ENCODE measurements at places on chromosomes 5 and 9.

DNA sequence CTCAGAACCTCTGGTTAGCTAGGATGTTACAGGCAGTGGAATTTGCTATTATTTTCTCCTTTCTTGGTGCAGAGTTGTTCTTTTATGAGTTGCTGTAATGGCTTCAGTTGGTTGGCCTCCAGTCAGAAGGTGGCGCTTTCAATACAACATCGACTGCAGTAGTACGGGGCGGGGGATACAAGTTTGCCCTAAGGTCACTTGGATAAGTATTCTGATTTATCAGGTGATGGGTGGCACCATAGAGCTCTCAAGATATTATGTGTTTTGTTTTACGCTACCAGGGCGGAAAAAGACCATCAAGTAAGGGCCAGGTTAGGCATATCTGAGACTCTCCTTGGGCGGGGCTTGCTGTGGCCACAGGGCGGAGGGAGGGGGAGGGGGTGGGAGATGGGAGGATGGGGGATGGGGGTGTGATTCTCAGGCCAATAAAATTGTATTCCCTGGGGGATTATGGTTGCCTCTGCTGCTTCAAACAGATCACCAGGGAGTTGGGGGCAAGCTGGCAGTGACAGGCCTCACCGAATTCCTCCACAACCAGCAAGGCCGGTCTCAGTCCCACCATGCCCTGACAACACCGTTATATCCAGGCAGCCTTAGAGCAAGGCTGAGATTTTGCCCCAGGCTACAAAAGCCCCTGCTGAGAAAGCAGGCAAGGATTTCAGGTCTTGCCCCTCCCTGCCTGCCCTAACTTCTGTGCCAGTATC, 15.9 kb upstream of the RNF38 start:
- no peak for DNase-seq

- no peak for DNase-seq
Observed at GRCh38 chr5:140113180-140113698, 670 bp upstream of the PURA start.

DNA sequence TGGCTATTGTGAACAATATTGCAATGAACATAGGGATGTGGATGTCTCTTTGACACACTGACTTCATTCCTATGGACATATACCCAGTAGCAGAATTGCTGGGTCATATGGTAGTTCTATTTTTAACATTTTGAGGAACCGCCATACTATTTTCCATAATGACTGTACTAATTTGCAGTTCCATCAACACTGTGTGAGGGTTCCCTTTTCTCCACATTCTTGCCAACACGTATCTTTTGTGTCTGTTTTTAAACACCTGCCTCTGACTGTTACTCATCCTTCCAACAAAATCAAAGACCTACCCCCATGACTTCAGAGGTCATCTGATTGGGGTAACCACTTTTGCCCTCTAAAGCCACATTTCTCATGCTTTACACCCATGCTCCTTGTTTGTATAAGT, 133.5 kb downstream of the MED27 start:
- no peak for DNase-seq

GRCh38 chr5:125042261-125042890, 295.9 kb upstream of the ZNF608 start:
- DNase-seq: peak; percentile 74

- DNase-seq: no peak
Observed at GRCh38 chr9:77647267-77648233, 572 bp downstream of the GNA14 start.

DNA sequence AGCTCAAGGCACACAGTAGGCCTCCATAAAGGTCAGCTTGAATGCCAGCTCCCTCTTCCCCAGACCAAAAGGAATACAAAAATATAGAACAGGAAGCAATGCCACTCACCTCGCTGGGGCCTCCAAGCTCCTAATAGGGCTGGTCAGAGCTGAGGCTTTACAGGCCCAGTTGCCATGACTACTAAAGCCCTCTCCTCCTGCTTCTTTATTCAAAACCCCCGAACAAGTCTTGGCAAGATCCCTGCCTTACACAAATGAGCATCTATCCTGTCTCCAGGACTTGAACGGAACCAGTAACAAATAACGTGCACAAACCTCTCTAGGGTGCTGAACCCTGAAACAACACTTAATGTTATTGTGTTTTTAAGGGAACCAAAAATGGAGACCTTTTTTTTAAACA, 136.3 kb downstream of the SIL1 start:
- peak; percentile 13 for DNase-seq

DNA sequence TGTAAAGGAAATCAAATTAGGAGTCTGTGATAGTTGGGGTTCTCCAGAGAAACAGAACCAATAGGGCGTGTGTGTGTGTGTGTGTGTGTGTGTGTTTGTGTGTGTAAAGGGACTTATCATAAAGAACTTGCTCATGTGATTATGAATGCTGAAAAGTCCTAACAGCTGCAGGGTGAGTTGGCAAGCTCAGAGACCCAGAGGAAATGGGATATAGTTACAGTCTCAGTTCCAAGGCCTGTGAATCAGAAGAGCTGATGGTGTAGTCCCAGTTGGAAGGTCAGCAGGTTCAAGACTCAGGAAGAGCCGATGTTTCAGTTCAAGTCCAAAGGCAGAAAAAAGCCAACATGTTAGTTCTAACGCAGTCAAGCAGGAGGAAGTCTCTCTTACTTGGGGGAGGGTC, 214.2 kb downstream of the ELAVL2 start:
- DNase-seq: no peak

DNA sequence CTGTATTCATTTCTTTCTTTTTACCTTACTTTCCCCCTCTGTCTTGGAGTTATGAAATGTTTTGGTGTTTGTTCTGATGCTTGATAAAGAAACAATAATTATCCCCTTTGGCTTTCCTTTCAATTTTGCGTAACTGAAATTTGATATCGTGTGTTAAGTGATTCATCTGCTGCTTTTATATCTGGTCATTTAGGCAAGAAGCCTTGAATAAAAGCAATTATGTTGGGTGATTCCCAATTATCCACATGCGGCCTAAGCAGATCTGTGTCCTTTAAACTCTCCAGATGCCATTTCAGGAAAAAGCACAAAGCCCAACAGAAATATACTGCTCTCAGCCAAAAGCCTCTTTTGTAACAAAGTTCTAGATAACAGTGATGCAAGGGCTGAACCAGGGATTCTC, 92.8 kb downstream of the TAF11L14 start:
- DNase-seq: no peak

DNA sequence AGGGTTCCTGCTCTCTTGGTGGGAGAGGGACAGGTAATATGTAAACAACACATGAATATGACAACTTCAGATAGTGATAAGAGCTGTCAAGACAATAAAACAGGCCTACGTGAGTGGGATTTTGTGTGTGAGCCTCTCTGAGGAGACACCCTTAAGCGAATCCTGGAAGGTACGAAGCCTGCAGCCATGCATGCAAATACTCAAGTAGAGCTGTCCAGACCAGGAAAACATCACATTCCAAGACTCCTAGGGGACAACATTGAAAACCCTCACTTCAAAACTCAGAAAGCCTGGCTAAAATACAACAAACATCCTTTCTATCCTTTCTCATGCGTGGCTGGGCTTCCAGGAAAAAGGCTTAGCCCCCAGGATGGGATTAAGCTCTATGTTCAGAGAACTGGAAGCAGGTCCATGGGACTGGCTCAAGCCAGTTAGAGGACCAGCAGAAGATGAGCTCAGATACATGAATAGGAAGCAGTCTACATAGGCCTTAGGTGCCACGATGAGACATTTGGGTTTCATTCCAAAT, 124.8 kb upstream of the IQGAP2 start:
- no peak for DNase-seq

DNA sequence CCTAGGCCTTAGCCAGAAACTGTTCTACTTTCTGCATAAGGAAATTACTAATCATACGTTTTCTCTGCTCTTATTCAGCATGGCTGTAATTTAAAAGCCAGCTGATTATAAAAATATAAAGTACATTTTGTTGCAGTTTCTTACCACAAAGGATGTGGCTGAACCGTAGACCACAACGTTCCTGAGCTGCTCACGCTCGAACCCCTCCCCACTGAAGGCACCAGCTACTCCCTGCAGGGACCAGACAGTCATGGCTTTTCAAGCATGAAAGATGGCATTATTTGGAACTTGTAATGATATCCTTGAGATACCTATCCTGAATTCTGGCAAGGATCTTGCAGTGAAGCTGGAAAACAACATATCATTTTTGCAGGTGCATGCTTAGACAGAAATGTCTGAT, 91.8 kb upstream of the DMRT1 start:
- DNase-seq: no peak

DNA sequence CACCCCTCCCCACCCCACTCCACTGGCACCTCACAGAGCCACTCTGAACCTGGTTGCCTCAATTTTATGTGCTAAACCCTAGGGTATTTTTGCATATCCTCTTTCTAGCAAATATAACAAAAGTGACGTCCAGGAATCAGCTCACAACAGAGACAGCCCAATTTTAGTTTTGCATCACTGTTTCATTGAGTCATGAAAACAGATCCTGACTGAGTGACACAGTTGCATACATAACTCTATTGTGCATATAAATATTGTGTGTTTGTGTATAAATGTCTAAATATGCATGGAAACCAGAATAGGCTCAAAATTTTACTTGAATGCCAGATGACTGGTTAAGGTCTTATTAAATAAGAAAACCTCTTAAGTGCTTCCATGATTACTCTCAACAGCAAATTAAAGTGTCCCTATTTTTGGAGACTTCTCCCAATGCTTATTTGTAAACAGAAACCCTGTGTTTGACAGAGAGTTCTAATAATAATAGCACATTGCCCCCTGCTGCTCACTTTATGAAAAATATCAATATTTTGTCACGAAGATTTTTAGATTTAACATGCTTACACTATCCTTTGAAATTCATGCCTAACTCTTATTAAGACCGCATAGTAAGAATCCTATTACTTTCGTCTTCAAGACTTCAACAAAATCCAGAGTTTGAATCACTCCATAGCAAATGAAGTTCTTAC, 75.5 kb upstream of the PRRC1 start:
- DNase-seq: peak; percentile 2

GRCh38 chr5:135476615-135477581, 24.7 kb upstream of the TIFAB start:
- no peak for DNase-seq

Data from IMR-90 (cell line).